ENCODE measurements at places on chromosomes 7 and 10.

GRCh38 chr7:143374561-143374960 lies 6.6 kb upstream of the ZYX start:
- peak; percentile 56 for DNase-seq

GRCh38 chr7:74129887-74130286 lies 44.3 kb upstream of the EIF4H start:
- DNase-seq, result no peak

GRCh38 chr7:127678337-127678736 lies 26.3 kb downstream of the SND1 start:
- no peak for DNase-seq

DNA sequence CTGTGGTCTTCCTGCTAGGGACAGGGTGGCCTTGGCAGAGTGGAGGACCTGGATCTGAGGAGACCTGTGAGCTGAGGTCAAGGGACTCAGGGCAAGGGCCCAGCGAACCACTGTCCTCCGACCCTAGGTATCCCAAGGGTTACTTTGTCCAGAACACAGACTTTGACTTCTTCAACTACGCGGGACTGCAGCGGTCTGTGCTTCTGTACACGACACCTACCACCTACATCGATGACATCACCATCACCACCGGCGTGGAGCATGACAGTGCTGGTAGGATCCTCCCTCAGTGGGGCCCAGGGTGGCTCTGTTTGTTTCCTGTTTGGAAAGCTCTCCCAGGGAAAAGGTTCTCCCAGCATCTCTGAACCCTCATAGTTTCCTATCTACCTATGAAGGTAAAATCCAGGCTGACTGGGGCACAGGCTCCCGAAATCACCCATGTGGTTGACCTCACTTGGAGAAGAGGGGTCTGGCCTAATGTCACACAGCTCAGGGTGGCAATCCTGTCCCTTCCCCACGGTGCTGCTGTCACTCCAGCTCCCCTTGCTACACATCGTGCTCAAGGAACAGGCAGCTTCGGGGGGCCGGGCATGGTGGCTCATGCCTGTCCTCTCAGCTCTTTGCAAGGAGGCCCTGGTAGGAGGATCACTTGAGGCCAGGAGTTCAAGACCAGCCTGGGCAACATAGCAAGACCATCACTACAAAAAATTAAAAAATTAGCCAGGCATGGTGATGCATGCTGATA lies 57.6 kb downstream of the ZNF727 start:
- no peak for DNase-seq

DNA sequence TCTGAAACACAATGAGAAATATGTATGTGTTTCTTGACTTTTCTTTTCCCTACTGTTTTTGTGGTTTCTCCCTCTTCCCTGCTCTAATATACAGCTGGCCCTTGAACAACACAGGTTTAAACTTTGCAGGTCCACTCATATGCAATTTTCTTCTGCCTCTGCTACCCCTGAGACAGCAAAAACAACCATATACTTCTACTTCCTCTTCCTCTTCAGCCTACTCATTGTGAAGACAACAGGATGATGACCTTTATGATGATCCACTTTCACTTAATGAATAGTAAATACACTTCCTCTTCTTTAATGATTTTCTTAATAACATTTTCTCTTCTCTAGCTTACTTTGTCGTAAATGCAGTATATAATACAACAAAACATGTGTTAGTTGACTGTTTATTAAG lies 35.0 kb upstream of the DGKB start:
- peak; percentile 27 for DNase-seq

GRCh38 chr7:43729924-43730248 lies 563 bp upstream of the COA1 start:
- no peak for DNase-seq

GRCh38 chr7:95454438-95455045 lies 19.7 kb upstream of the PON2 start:
- no peak for DNase-seq

DNA sequence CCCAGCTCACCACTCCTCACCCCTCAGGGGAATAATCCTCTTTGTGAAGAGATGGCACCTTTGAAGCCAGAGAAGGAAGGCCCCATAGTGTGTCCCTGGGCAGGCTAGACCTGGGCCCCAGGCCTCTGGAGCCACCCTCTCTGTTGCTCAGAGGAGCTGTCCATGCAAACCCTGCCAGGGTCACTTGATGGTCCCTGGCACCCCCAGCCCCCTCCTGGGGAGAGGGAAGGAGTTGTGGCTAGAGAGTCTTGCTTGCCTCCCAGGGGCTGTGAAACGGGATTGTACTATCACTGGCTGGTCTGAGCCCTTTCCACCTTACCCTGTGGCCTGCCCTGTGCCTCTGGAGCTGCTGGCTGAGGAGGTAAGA lies 5.8 kb downstream of the GHRHR start:
- no peak for DNase-seq

- no peak for DNase-seq
These were observed 239.0 kb upstream of the PHYHIPL start for GRCh38 chr10:58937423-58937822.

- no peak for DNase-seq
These were observed 135.6 kb downstream of the VPS41 start for GRCh38 chr7:38773430-38773829.

GRCh38 chr10:78362406-78363022 lies 328.9 kb downstream of the RPS24 start:
- DNase-seq, result peak; percentile 85
